ENCODE measurements at places on chromosomes 2 and 18.

DNA sequence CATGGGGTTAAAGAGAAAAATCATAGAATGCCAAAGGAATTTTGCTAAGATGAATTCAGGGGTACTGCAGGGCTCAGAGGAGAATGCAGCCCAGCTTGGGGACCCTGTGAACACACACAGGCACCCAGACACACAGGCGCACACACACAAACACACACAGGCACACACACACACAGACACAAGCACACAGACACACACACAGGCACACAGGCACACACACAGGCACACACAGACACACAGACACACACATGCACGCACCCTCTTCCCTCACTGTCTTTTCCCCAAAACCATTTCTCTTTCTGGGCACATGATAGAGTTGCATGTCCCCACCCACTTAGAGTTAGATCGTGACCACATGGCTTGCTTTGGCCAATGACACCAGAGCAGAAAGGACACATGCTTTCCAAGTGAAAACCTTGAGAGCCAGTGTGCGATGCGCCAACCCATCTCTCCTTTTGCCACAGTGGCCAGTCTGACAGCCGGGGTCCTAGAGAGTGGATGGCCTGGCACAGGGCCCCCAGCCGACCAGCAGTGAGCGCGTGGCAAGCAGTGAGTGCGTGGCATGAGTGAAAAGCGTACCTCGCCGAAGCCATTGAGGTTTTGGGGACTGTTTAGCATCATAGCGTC, 163.3 kb downstream of the KLHL29 start:
- DNase-seq = no peak

DNA sequence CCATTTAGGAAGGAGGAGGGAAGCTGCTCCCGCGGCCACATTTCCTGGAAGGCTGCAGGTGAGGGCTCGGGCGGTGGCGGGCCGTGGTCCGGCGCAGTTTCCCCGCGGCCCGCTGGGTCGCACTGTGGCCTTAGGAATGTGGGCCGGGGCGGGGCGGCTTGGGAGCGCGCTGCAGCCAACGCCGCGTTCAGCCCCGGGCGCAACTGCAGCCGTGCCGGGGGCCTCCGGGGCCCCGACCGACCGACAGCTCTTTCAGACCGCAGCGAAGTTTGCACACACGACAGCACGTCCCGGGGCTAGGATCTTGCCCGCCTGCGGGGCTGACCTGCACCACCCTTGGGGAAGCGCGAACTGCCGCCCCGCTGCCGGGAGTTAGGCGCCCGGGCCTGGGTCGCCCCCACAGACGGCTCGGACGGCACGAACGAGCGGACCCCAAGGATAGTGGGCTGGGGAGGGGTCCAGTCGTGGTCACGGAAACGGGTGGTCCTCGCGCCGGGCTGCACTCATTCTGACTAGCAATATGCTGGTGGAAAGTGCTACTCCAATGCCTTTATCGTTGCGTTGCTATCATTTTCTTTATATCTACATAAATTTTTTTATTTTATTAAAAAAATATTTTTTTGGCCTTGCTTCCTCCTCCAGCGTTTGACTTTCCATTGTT, 69.9 kb upstream of the DLX2 start:
- peak; percentile 46 for DNase-seq

GRCh38 chr2:219159771-219160185, 837 bp downstream of the NHEJ1 start:
- DNase-seq = no peak

- DNase-seq = no peak
These were observed 94.6 kb downstream of the CDC42EP3 start for GRCh38 chr2:37576831-37577230.

DNA sequence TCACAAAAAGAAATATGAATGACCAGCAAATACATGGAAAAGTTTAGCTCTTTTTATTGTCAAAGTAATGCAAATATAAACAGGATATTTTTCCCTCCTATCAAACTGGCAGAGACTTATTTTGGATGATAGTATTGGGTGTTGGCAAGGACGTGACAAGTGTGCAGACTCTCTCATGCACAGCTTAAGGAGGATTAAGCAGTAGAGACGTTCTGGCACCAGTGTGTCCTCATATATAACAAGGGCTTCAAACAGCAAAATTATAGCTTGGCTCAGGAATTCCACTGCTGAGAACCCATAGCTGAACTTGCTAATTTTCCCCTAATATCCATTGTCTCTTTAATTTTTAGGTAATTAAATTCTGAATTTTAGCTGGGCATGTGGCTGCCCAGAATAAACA, 114.4 kb downstream of the FAM124B start:
- no peak for DNase-seq

- DNase-seq = no peak
These were observed 272.1 kb upstream of the DOK6 start for GRCh38 chr18:69128566-69128965.
